Stimulated activated CD4-positive, alpha-beta T cell treated with anti-CD3 and anti-CD28 coated beads, Interleukin-4, amount 100 ng/mL, for 1 hour (primary cell): ENCODE measurements at places on chromosomes 7 and 10.
A peak's percentile ranks its signal among the peaks of the same experiment; 100 is the strongest.

DNA sequence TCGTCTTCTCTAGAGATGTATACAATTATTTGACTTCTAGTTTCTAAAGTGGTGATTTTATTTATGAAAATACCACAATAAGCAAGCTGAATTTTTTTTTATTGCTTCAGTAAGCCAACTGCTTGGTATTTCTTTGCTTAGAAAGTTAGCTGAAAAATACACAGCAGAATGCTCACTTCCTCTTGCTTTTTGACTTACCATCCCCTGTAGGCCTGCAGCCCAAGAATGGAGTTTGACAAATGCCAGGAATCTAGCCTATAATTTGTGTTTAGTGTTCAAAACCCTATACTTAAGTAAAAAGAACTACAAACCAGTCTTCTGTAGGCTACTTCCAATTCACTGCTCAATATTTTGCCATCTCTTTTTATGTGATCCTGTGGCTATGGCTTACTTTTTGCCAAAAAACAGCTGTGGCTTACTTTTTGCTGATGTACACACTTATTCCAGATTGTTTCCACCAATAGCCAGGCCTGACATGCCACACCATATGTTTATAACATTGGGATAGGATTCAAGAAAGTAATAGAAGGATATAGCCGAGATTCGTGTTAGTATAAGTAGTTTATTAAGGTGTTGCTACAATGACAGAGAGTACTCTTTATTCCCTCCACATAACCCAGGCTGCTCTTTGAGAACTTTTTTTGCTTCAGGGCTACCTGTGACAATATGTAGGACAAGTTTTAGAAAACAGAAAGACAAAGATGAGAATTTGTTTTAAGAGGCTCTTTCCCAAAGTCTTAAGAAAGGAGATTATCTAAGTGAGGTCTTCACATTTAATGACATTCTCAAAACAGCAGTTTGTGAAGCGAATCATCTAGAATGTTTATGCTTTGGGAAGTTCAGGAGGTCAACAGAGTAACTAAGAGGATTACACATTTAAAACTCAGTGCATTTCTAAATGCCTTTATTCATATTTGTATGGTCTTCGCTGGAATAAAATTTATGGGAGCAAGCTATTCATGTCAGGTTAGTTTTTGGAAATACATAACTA is 263.9 kb upstream of the FZD1 start:
- DNase-seq, result no peak

- DNase-seq, result no peak
These were observed 39.2 kb downstream of the EEPD1 start for GRCh38 chr7:36192053-36192824.

DNA sequence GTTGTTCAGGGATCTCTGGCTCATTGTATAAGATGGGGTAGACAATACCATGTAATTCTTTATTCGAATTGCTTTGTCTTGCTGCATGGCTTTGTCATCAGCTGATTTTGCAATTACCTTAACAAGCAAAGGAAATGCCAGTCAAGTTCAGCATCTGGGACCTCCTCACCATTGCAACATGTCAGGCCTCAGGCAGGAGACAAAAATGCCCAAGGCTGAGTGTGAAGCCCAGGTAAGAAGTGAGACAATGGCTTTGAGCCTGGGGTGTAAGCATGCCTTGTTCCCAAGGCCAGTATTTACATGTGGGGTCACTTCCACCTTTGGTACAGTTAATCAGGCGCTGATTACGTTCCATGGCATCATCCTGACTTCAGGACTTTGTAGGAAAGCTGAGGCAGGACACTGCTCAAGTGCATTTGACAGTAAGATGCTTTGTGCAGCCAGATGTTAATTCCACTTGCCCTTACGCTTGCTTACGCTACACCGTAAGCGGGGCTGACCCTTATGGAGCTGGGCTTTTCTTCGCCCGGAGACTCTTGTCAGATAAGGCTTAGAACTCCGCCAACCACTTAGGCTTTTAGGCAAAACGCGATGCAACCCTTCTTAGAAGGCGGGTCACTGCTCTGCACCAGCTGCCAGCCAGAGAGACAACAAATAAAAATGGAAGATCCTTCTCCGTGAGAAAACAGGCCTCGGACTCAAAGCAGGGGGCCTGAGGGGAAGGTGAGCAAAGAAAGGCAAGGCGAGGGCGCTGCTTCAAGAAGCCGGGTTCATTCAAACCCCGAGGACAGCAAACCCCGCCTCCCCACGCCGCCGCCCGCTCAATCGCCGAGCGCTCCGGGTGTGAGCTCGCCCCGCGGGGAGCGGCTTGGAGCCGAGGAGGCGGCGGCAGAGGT is 1.3 kb upstream of the SP4 start:
- DNase-seq, result no peak

- DNase-seq, result no peak
These were observed 188.6 kb upstream of the LYZL2 start for GRCh38 chr10:30818010-30818660.

GRCh38 chr10:106395041-106395749 is 769.3 kb downstream of the SORCS1 start:
- no peak for DNase-seq

- no peak for DNase-seq
These were observed 119.1 kb downstream of the PRKCQ start for GRCh38 chr10:6460861-6461409.

DNA sequence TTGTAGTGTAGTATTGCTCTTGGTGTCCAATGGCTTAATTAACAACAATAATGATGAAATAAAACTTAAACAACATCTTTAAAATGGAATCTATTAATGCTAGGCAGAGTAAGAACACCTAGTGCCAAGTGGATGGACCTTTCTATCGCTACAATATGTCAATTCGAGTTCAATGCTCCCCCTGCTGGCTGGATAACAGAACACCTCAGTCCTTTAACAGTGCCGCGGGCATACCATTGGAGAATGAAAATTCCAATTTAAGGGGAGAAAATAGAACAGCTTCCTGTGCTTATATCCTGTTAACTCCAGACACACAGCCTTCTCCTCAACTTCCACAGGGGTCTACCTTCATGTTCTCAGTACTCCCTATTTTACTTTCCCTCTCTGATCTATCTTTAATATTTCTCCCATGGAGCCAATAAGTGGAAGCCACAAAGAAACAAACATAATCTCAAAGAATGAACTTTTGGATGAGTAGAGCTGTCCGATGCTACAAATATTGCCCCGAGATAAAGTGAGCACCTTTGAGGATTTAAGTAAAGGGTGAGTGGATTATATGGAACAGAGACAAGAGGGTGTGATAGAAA is 41.4 kb downstream of the COL1A2 start:
- DNase-seq, result peak; percentile 32

GRCh38 chr7:38950309-38950708 is 27.4 kb upstream of the POU6F2 start:
- no peak for DNase-seq

- no peak for DNase-seq
These were observed 93.6 kb upstream of the RSU1 start for GRCh38 chr10:16910793-16911164.

DNA sequence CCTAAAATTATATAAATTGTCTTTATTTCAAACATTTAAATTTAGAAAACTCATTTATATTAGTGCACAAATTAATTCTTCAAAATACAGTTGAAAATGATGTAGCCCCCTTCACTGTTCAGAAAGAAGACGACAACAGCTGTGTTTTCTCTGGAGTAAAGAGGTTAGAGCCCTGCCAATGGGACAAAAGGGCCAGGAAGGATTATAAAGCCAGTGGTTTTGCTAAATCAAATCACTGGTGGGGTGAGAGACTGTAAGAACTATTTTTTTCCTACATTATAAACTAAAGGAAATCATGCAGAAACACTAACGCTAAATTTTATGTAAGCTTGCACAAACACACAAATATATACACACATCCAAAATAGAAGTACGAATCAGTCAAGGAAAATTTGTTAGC is 386.6 kb downstream of the PARD3 start:
- no peak for DNase-seq

GRCh38 chr10:69576334-69577011 is 3.3 kb upstream of the NEUROG3 start:
- no peak for DNase-seq

GRCh38 chr10:52770904-52771303 is 1.7 kb downstream of the MBL2 start:
- no peak for DNase-seq
